ENCODE measurements at places on chromosomes 11 and 22.
A peak's percentile ranks its signal among the peaks of the same experiment; 100 is the strongest.

DNA sequence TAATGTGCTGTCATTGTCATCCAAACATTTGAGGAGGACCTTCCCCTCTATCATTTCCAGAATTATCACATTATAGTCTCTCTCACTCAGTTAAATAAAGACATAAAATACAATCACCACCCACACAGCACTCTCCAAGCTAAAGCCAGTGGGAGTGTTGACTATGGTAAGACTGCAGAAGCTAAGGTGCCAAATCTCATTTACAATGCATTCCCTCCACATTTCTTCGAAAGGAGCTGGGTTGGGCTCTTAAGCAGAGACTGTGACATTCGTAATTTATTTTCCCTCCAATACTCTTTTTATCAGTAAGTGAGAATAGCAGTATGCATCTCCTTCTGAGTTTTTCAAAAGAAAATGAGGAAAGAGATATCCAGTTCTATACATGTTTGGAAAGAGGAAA is 74.2 kb downstream of the NOX4 start:
- no peak for DNase-seq

GRCh38 chr22:26525946-26526564 is 13.8 kb upstream of the TFIP11 start:
- DNase-seq = no peak

DNA sequence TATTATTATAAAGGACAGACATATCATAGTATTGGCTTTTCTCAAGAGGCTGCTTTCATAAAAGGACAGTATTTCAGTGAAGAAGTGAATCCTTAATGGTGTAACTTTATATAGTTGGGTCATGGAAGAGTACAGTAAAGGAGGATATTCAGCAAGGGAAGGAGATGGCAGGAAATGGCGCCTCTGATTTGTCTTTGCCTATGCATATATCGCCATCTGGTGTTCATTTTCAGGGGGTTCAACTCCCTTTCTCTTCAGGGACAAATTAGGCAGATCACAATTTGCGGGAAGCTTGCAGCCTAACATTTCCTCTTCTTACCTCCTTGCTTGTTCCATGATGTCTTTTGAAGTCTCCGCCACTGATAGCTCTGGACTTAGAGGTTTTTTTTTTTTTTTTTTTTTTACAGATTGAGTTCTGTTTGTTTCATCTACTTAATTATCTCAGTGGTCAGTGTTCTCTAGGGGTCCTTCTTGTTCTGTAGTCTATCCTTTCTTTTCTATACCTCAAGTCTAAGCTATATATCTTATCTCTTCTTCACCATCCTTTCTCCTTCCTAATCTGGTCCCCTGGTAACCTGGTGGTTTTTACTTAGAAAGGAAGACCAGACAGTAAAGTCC is 21.8 kb upstream of the RRM1 start:
- no peak for DNase-seq

DNA sequence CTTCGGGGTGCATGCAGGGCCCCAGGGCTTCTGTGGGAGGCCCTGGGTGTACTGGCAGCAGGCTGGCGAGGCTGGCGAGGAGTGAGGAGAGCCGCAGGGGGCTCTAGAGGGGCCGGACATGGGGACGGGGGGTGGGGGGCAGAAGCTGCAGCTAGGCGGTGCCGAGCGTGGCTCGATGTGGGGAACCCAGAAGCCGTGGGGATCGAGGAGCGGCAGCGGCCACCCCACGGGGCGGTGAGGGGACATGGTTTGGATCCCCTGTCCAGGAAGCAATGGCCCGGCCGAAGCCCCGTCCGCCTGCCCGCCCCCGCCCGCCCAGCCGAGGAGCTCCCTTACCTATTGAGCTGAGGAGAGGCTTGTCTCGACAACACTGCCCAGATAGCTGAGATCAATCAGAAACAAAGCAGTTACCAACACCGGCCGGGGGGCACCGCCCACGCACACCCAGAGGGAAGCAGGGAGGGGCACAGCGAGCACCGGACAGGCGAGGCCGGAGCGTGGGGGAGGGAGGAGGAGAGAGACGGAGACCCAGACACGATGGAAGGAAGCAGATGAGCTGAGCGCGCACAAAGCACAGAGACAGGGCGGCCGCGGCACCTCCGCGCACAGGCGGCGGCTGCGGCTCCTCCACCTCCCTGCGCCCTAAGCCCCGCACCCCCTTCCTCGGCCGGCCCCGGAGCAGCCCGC is 38.7 kb downstream of the IGSF9B start:
- DNase-seq = no peak

- no peak for DNase-seq
Measured at GRCh38 chr11:101931692-101932091, 15.4 kb upstream of the ANGPTL5 start.

DNA sequence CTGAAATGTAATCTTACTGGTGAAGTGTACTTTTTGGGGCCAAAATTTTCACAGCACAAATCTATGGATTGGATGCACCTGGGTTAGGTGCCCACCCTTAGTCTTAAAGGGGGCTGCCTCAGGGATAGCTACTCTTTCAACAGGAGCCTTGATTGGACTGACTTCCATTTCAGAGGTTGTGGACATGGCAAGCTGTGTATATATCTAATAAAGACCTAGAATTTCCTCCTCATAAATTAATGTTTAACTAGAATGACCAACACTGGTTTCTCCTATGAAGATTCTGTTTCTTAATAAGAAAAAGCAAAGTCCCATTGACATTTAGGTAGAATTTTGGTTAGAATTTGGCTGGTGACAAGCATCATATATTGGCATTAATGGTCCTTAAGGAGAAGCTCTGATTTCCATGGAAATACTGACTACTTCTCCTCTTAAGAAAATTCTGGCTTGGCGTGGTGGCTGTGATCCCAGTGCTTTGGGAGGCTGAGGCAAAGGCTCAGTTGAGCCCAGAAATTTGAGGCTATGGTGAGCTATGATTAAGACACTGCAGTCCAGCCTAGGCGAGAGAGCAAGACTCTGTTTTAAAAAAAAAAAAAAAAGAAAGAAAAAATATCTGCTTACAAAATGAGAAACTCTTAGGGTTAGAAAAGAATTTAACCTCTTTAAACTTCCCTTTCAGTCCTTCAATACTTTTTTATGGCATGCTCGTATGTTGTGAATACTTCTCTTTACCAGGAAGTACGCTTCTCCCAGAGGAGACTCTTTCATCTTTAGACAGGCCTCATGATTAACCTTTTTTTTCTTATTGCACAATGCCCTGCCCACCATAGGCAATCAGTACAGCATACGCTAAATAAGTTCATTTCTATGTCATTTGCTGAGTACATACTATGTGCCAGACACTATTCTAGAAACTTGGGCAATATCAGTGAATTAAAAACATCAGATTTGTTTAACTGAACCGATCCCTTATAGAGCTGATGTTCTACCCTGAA is 77.2 kb downstream of the PRR5L start:
- no peak for DNase-seq

- peak; percentile 56 for DNase-seq
Measured at GRCh38 chr11:72223615-72224563, 678 bp upstream of the INPPL1 start.

GRCh38 chr11:83611031-83611430 is 324.9 kb upstream of the CCDC90B start:
- DNase-seq = no peak

- peak; percentile 47 for DNase-seq
Measured at GRCh38 chr11:118608360-118609227, 1.2 kb downstream of the PHLDB1 start.

DNA sequence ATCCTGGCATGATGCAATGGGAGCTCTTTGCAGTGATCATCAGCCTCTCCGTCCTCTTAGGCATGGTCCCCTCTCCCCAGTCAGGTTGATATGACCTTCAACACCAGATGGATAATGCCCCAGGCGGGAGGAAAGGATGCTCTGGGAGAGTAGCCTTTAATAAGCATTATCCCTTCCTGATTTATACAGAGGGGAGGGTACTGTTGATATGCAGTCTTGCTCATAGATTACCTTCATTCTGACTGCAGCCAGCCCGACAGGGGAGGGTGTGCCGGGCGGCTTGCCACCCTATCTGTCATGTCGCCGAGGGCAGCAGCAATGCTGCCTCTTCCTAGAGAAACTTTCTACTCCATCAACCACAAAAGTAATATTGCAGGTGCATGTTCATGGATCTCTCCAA is 497.4 kb downstream of the OPCML start:
- DNase-seq = no peak

DNA sequence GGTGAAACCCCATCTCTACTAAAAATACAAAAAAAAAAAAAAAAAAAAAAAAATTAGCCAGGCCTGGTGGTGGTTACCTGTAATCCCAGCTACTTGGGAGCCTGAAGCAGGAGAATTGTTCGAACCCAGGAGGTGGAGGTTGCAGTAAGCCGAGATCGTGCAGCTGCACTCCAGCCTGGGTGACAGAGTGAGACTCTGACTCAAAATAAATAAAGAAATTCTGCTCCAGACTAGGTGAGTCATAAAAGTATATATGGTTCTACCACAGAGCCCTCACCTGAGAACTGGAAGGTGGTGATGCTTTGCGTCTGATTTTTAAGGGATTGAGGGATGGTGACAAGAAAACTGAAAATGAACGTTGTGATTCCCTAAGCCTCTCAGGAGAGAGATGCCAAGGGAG is 58.4 kb downstream of the NTM start:
- no peak for DNase-seq

DNA sequence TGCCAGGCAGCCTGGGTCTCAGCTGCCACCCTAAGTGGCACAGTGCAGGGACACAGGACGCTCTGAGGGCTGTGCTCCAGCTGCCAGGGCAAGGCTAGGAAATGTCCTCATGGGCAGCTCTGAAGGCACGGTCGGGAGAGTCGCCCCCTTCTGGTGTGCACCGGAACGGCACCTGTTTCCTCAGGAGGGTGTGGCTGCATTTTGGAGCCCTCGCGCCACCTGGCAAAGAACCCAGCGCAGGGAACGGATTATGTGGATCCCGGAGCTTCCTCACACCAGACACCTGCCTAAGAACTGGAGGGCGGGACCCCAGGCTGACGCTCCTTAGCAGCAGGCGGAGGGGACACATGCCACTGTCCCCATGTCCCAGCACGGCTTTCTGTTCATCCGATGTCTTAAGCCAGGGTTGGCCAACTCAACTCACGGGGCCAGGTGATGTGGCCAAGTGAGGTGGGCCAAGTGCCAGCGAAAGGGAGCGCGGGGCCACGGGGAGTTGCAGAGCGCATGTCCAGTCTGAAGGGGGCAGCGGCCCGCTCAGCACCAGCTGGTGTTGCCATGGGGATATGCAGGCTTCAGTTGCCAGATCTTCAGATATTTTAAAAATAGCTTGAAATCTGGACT is 5.1 kb upstream of the SLC22A8 start:
- DNase-seq = peak; percentile 58

DNA sequence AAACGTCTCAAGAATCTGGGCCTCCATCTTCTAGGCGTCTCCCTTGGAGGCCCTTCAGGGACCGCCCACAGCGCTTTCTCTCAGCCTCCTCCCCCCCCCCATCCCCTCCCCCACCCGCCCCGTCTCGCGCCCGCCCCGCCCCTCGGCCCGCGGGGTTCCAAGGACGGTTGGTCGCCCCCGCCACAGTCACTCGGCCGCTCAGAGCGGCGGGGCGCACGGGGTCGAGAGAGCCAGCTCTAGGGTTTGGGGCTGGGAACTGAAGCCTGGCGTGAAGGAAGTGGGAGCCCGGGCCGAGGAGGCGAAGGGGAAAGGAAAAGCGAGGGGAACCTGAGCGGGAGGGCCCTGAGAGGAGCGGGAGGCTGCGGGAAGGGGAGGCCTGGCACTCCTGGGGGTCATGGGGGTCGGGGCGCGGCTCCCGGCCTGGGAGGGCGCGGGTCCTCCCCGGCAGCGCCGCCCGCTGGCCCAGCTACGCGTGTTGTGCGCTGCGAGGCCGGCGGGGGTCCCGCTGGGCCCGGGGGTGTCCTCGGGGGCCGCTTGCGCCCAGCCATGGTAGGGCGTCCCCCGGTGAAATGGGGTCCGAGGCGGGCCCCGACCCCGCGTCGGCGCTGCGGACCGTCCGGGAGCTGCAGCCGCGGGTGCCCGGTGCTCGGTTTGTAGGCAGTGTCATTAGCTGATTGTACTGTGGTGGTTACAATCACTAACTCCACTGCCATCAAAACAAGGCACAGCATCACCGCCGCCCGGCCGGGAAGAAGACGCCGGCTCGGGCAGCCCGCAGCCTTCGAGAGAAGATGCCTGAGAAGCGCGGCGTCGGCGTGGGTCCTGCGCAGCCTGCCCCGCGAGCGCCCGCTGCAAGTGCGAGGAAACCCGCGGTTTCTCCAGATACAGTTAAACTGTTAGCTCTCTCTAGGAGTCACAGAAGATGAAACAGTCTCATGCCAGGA is at the start of gene BTG4:
TSS of gene BTG4 (minus strand) at position 91 of the 944 bp plus-strand sequence. CDS start 13,610 bp downstream, outside the sequence.
- DNase-seq = no peak

- DNase-seq = no peak
Measured at GRCh38 chr11:3627291-3627690, 14.5 kb downstream of the ART5 start.
